Esophagus squamous epithelium (tissue), 5 donors: ENCODE measurements at places on chromosomes 16 and 17. TPM values are rescaled to one million over a fixed set of nuclear protein-coding genes. Genes with fewer than 3 reads are reported as not detected.
A peak's percentile ranks its signal among the peaks of the same experiment; 100 is the strongest.

GRCh38 chr16:24098896-24099295 is 157.2 kb upstream of the CACNG3 start:
- no peak overlapping the region for H3K27ac ChIP-seq
- H3K4me3 ChIP-seq = no peak overlapping the region
- no peaks in the 10 kb centered on the region for H3K36me3 ChIP-seq

GRCh38 chr17:64148017-64148631 is 18.2 kb upstream of the ERN1 start:
- no peak for DNase-seq
- H3K4me3 ChIP-seq = no peak overlapping the region
- H3K4me1 ChIP-seq = peaks cover 36% of the 10 kb centered on the region

ABCA6 gene
- 52.1 TPM for total RNA-seq

DNA sequence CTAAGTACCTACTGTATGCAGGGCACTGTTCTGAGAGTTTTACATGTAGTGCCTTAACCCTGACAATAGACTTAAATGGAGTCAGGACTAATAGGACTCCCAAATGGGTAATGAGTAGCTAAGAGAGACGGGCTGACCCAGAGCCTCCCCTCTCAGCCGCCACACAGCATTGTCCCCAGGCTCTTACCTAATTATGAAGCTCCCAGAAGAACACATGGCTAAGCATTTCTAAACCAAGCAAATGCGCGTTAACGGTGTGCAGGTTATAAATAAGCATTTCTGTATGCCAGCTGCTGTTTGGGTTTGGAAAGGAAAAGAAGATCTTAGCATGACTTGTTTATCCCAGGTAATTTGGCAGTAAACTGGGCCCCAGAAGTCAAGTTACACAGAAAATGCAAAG is 14.3 kb downstream of the KATNIP start:
- H3K4me1 ChIP-seq = peaks cover 14% of the 10 kb centered on the region
- H3K36me3 ChIP-seq = no peaks in the 10 kb centered on the region
- no peak for DNase-seq

HSD17B2 gene
- total RNA-seq = 5.1 TPM

DNA sequence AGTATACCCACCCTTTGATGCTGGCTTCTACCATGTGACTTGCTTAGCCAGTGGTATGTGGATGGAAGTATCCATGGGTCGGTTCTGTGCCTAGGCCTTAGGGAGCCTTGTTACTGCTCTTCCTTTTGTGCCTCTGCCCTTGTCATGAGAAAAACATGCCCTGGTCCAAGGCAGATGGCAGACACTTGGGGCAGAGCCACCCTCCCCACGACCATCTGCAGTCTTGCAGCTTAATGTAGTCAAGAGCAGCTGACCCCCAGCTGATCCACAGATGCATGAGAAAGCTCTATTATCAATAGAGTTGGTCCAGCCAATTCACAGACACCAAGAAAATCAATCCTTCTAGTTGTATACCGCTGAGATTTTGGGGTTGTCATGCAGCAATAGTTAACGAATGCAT is 95.7 kb downstream of the SLC39A11 start:
- H3K36me3 ChIP-seq = no peaks in the 10 kb centered on the region
- no peaks in the 10 kb centered on the region for H3K4me1 ChIP-seq
- no peak overlapping the region for H3K27ac ChIP-seq
- H3K27me3 ChIP-seq = no peaks in the 10 kb centered on the region
- no peak for DNase-seq
- no peak overlapping the region for H3K4me3 ChIP-seq

DNA sequence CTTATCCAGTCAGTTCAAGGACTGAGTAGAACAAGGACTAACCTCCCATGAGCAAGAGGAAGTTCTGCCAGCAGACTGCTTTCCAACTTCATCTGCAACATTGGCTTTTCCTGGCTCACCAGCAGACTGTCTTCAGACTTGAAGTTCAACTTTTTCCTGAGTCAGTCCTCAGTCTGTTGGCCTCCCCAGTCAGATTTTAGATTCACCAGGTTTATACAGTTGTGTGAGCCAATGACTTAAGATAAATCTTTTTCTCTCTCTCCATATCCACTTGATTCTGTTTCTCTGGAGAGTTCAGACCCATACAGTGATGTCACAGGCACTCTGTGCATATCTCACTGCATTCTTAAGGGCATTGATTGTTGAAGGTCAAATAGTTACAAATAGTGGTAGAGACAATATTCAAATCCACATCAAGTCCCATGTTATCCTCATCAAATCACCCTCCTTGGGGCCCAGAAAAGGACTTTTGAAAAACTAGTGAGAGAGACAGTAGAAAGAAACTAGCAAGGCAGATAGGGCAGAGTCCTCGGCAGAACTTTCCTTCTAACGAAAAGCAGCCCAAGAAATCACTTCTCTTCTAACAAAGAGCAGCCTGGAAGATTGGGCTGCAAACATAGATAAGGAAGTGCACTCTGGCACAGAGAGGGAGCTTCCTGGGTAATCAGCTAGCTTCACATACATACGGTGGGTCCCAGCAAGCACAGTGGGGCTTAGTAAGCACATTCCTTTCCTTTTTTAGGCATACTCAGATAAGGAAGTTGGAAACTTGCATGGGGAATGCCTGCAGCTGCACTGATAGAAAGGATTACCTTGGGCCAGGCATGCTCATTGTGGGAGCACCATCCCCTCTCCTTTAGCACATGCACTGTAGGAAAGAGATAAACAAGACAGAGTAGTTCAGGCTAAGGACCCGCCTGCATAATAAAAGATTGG is 132.3 kb upstream of the FAM20A start:
- H3K27me3 ChIP-seq = no peaks in the 10 kb centered on the region
- H3K4me3 ChIP-seq = no peak overlapping the region
- no peak for DNase-seq

GRCh38 chr17:81810892-81811704 is 7.1 kb downstream of the GCGR start:
- H3K4me3 ChIP-seq = no peak overlapping the region
- no peaks in the 10 kb centered on the region for H3K27me3 ChIP-seq
- no peak for DNase-seq
- no peaks in the 10 kb centered on the region for H3K36me3 ChIP-seq

DNA sequence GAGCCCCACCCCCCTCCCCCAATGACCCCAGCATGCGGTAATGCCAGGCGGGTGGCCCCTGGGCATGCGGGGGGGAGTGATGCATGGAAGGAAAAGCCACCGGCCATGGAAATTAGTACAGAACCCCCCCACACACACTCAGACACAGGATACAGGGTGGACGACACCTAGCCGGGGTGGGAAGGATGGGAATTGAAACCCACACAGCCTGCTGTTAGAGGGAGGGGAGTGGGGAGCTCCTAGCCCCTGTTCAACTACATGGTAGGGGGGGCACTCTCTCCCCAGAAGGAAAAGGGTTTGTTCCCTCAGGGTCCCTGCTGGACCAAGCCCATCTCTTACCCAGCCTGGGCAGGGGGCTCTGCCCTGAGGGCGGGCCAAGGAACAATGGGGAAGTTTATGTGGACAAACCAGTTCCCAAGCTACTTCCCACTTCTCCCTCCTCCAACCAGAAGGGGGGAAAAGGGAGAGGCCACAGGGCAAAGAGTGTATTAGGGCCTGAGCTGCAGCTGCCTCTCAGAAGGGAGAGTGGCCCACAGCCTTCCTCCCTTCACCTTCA is 5.2 kb downstream of the TMUB2 start:
- DNase-seq = no peak
- H3K27ac ChIP-seq = peak overlapping the region; percentile 64
- H3K4me1 ChIP-seq = peaks cover 53% of the 10 kb centered on the region
- H3K36me3 ChIP-seq = peaks cover 75% of the 10 kb centered on the region
- no peaks in the 10 kb centered on the region for H3K27me3 ChIP-seq
